CD4-positive, alpha-beta memory T cell (primary cell): ENCODE measurements at places on chromosomes 1 and 21. TPM values are rescaled to one million over a fixed set of nuclear protein-coding genes. Genes with fewer than 3 reads are reported as not detected.

Gene A3GALT2
- not detected for total RNA-seq

Gene CLDN8
- not detected for total RNA-seq

- peaks cover 10% of the 10 kb centered on the region for H3K27me3 ChIP-seq
- no peak overlapping the region for H3K27ac ChIP-seq
- peaks cover under 1% of the 10 kb centered on the region for H3K4me1 ChIP-seq
- H3K36me3 ChIP-seq = no peaks in the 10 kb centered on the region
- H3K4me3 ChIP-seq = no peak overlapping the region
- DNase-seq = no peak
These were observed 85.3 kb downstream of the EDEM3 start for GRCh38 chr1:184669391-184669790.

Gene ALG14
- total RNA-seq = 1.1 TPM

DNA sequence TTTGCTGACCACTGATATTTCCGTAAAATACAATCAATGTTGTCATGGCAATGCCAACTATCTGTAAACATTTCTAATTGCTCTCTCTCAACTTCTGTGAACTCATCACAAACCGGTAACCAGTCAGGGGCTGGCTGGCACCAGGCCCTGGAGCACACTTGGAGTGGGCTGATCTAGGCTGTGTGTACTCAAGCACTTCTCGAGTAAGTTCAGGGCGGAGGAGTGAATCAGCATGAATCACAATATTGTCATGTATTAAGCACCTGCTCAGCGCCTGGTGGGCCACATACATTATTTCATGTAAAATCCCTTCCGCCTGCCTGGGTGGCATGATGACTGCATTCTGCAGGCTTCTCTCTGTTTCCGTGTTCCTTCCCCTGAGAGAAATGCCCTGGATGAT, 212.4 kb downstream of the FOXD2 start:
- no peaks in the 10 kb centered on the region for H3K36me3 ChIP-seq

Gene COL9A2
- 2.1 TPM for total RNA-seq

Gene PGLYRP4
- not detected for total RNA-seq

- H3K27me3 ChIP-seq = no peaks in the 10 kb centered on the region
- H3K36me3 ChIP-seq = peaks cover 9% of the 10 kb centered on the region
- H3K4me1 ChIP-seq = peaks cover 17% of the 10 kb centered on the region
- H3K27ac ChIP-seq = no peak overlapping the region
- no peak overlapping the region for H3K4me3 ChIP-seq
These were observed 33.1 kb upstream of the SELENON start for GRCh38 chr1:25766721-25767436.

- DNase-seq = no peak
- H3K4me3 ChIP-seq = no peak overlapping the region
These were observed 27.7 kb downstream of the VASH2 start for GRCh38 chr1:212977781-212978645.

Gene PPFIA4
- total RNA-seq = 1.4 TPM

GRCh38 chr1:54826226-54826816, 25.2 kb upstream of the TTC22 start:
- H3K4me3 ChIP-seq = no peak overlapping the region
- no peaks in the 10 kb centered on the region for H3K36me3 ChIP-seq
- no peaks in the 10 kb centered on the region for H3K27me3 ChIP-seq
- H3K4me1 ChIP-seq = no peaks in the 10 kb centered on the region
- DNase-seq = no peak
- H3K27ac ChIP-seq = no peak overlapping the region

GRCh38 chr1:64459743-64460142, 10.2 kb upstream of the CACHD1 start:
- H3K27me3 ChIP-seq = no peaks in the 10 kb centered on the region
- no peak for DNase-seq
- H3K4me1 ChIP-seq = no peaks in the 10 kb centered on the region

DNA sequence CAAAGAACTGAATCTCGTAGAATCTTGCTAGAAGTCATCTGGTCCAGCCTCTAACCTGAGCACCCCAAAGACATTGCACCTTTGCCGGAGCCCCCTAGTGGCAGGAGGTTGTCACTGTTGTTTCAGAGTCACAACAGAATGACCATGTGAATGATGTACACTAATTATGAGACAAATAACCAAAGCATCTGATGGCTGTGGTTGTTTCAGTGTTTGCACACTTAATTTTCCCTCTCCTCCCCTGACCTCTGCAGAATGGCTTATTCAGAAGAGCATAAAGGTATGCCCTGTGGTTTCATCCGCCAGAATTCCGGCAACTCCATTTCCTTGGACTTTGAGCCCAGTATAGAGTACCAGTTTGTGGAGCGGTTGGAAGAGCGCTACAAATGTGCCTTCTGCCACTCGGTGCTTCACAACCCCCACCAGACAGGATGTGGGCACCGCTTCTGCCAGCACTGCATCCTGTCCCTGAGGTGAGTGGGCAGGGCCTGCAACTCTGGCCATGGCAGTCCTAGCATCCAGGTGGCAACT, 26.4 kb downstream of the TRAF5 start:
- DNase-seq = peak; percentile 65
- H3K27me3 ChIP-seq = no peaks in the 10 kb centered on the region
- H3K4me1 ChIP-seq = peaks cover 63% of the 10 kb centered on the region
- H3K4me3 ChIP-seq = peak overlapping the region; percentile 34

- H3K36me3 ChIP-seq = no peaks in the 10 kb centered on the region
- H3K4me3 ChIP-seq = no peak overlapping the region
- H3K27me3 ChIP-seq = peaks cover 3% of the 10 kb centered on the region
- no peaks in the 10 kb centered on the region for H3K4me1 ChIP-seq
These were observed 19.9 kb upstream of the CLDN14 start for GRCh38 chr21:36499578-36500471.

GRCh38 chr1:209397371-209397770, 186.1 kb upstream of the CAMK1G start:
- DNase-seq = no peak
- no peaks in the 10 kb centered on the region for H3K27me3 ChIP-seq
- no peak overlapping the region for H3K4me3 ChIP-seq
- H3K4me1 ChIP-seq = no peaks in the 10 kb centered on the region
- H3K36me3 ChIP-seq = no peaks in the 10 kb centered on the region
- H3K27ac ChIP-seq = no peak overlapping the region

- peaks cover 4% of the 10 kb centered on the region for H3K4me1 ChIP-seq
- no peaks in the 10 kb centered on the region for H3K36me3 ChIP-seq
- H3K4me3 ChIP-seq = no peak overlapping the region
- DNase-seq = no peak
These were observed 10.2 kb downstream of the AADACL4 start for GRCh38 chr1:12654004-12654567.

- H3K27me3 ChIP-seq = peaks cover 10% of the 10 kb centered on the region
- no peak overlapping the region for H3K27ac ChIP-seq
- DNase-seq = no peak
- no peaks in the 10 kb centered on the region for H3K36me3 ChIP-seq
- H3K4me3 ChIP-seq = no peak overlapping the region
These were observed 9.8 kb downstream of the PDZK1IP1 start for GRCh38 chr1:47179988-47180563.

Gene DDR2
- 0.47 TPM for total RNA-seq
